ENCODE measurements at places on chromosomes 3 and 15.

DNA sequence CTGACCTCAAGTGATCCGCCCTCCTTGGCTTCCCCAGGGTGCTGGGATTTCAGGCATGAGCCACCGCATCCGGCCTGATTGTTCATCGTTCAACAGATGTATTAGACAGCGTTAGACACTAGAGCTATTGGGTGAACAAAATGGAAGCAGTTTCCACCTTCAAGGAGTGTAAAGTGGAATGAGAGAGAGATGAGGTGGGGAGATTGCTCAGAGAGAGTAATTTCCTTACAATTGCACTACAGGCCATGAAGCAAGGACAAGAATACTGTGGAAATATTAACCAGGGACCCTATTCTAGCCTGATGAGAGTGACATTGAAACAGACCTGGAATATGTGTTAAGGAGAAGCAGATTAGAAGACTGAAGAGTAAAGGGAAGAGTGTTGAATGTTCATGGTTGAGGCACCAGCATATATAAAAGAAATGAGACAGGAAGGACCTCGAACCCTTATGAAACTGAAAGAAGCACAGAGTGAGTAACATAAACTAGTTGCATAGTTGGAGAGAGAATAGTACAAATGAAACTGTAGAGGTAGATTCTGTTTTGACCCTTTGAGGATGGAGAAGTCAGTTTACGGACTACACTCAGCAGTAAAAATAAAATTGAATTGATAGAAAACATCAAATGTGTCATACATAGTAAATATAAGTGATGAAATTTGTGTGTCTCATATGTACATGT lies 7.2 kb downstream of the RTF1 start:
- peak overlapping the region; percentile 38 for H3K4me3 ChIP-seq
- H3K36me3 ChIP-seq = peaks cover 3% of the 10 kb centered on the region
- no peak for DNase-seq
- no peaks in the 10 kb centered on the region for H3K27me3 ChIP-seq
- H3K27ac ChIP-seq = peak overlapping the region; percentile 15
- peaks cover 16% of the 10 kb centered on the region for H3K4me1 ChIP-seq

GRCh38 chr15:92142242-92143232 lies 251.1 kb upstream of the ST8SIA2 start:
- no peaks in the 10 kb centered on the region for H3K36me3 ChIP-seq
- no peak overlapping the region for H3K27ac ChIP-seq
- peaks cover 6% of the 10 kb centered on the region for H3K27me3 ChIP-seq
- no peak for DNase-seq
- H3K4me3 ChIP-seq = no peak overlapping the region

GRCh38 chr3:141085343-141086070 lies 34.4 kb downstream of the SPSB4 start:
- H3K36me3 ChIP-seq = no peaks in the 10 kb centered on the region
- H3K4me1 ChIP-seq = no peaks in the 10 kb centered on the region
- peaks cover 14% of the 10 kb centered on the region for H3K27me3 ChIP-seq
- DNase-seq = no peak

DNA sequence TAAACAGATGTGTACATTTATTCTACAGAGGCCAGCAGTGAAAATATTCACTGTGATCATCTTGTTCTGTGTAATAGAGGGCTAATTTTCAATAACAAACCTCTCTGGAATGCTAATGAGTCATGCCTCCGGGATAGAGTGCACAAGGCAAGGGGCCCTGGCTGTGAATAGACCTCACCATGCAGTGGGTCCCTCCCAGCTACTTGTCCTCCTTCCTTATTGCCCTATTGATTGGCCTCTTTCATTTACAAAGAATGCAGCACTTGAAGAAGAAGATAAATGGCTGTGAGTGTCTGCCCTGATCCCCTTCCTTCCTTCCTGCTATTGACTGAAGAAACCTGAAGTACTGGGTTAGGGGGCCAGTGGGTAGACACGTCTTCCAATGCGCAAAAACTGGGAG lies 436.3 kb downstream of the WDR72 start:
- no peak for DNase-seq
- no peak overlapping the region for H3K4me3 ChIP-seq
- no peak overlapping the region for H3K27ac ChIP-seq
- no peaks in the 10 kb centered on the region for H3K27me3 ChIP-seq
- H3K36me3 ChIP-seq = no peaks in the 10 kb centered on the region

Measured in stimulated activated naive B cell treated with anti-CD40 and anti-IgM and Interleukin-4, amounts not matched to agents 10 μg/mL and 1 μg/mL and 100 μg/mL, for 72 hours (primary cell).